ENCODE measurements at places on chromosomes 3 and 15. TPM values are rescaled to one million over a fixed set of nuclear protein-coding genes. Genes with fewer than 3 reads are reported as not detected.

Gene DAZL
- not detected for total RNA-seq

Gene CHRNA5
- not detected for total RNA-seq

Gene DUSP7
- 11.1 TPM for total RNA-seq

Gene ACAN
- total RNA-seq: not detected

Gene XCR1
- not detected for total RNA-seq

Gene MYZAP
- total RNA-seq: not detected

Gene CMTM8
- 0.14 TPM for total RNA-seq

Gene CLDN16
- not detected for total RNA-seq

Gene NUP210
- 87.7 TPM for total RNA-seq

GRCh38 chr3:38169027-38169317 is 3.6 kb downstream of the OXSR1 start:
- DNase-seq: no peak

DNA sequence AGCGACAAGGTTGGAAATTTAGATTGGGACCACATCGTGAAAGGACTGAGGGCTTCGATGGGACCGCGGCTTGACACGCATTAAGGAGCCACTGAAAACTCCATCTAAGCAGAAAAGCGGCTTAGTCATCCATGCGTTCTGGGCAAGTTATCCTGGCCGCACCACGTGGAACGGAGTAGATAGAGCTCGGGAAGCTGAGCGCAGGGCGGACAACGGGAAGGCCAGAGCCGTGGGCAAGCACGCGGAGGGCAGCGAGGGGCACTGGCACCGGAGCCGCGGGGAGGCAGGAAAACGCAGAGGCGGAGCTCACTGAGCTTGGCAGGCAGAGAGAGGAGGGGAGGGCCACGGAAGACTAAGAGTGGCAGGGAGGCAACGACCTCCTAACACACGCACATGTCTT is 61.3 kb upstream of the VGLL4 start:
- no peak for DNase-seq

- DNase-seq: no peak
These were observed 49.4 kb upstream of the SPTSSB start for GRCh38 chr3:161420746-161421145.

GRCh38 chr3:194474675-194475074 is 12.1 kb downstream of the ATP13A3 start:
- DNase-seq: no peak

DNA sequence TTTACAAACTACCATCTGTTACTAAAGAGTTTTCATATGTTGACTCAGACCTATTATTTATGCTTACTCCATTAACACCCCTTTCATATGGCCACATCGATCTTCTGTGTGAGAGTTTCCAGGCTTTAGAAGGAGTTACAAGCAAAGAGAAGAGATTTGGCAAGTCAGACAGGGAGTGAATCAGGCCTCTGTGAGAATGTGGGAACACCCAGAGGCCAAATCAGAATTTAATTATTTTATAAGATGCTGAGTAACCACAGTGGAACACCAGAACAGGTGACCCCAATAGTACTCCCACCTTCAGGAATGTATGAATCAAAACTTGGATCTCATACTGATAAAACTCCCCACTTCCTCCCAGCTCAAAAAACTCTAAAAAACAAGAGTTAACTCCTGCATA is 42.0 kb downstream of the IFT57 start:
- no peak for DNase-seq

DNA sequence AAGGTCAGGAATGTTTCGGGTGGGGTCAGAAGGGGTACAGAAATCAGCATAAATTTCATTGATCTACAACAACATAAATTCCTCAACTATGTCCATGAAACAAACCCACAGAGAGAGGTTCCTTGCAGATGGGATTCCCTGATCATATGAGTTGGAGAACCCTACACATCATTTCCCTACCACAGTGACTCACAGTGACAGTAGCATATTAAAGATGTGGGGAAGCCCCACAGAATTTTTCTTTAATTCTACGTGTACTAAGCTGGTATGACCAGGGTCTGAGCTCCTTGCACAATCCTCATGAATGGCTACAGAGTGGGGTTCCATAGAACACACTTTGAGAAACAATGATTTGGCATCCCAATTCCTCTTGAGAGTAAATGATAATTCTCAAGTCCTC is 116.9 kb upstream of the RAD18 start:
- DNase-seq: no peak

GRCh38 chr3:103909395-103909794 is 1457.3 kb upstream of the ALCAM start:
- no peak for DNase-seq

GRCh38 chr15:43238671-43239131 is 17.9 kb upstream of the EPB42 start:
- no peak for DNase-seq

- DNase-seq: no peak
These were observed 287.4 kb upstream of the DCBLD2 start for GRCh38 chr3:99188936-99189335.

GRCh38 chr15:70281811-70282307 is 184.1 kb upstream of the TLE3 start:
- DNase-seq: peak; percentile 89

DNA sequence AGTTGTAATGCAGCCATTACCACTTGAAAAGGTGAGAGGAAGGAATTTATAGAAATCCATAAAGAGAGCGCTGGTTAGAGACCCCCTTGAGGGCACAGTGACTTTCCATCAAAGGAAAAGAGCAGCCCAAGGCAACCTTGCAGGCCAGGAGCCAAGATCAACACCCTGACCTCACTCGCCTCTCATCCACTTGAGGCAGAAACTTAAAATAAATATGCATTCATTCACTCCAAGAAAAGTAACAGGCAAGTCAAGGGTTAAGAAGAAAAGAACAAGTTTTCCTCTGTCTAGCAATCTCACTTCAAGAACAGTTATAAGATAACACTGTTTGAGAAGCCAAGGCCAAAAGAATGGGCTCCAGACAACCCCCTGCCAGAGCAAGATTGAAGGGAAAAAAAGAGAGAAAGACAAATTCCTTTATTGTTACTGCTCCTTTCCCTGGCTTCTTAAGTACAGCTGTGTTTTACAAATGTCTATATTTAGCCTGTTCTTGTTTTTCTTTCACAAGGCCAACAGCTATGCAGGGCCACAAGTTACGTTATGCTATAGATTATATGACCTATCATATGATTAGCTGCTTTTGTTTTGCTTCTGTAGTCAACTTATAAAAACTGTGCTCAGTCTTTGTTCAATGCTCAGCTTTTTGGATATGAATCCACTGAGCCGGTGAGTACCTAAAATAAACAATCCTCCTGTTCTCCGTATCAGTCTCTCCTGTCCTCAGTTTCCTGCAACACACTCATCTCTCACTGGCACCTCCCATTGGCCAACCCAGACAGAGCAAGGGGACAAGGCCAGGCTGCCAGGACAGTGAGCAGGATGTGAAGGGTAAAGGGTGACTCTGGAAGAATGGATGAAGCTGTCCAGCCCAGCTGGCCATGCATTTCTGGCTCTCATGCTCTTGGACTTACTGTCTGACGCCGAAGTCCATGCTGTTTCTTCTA is 15.8 kb upstream of the SSUH2 start:
- no peak for DNase-seq

GRCh38 chr3:2921903-2922302 is 188.3 kb downstream of the IL5RA start:
- peak; percentile 83 for DNase-seq

All from Karpas-422 (cell line).